ENCODE measurements at places on chromosomes 12 and 14.
A peak's percentile ranks its signal among the peaks of the same experiment; 100 is the strongest.

GRCh38 chr12:110597885-110598284 is 14.8 kb upstream of the PPTC7 start:
- DNase-seq, result no peak

- no peak for DNase-seq
Observed at GRCh38 chr14:68462683-68463082, 330.2 kb downstream of the ZFP36L1 start.

DNA sequence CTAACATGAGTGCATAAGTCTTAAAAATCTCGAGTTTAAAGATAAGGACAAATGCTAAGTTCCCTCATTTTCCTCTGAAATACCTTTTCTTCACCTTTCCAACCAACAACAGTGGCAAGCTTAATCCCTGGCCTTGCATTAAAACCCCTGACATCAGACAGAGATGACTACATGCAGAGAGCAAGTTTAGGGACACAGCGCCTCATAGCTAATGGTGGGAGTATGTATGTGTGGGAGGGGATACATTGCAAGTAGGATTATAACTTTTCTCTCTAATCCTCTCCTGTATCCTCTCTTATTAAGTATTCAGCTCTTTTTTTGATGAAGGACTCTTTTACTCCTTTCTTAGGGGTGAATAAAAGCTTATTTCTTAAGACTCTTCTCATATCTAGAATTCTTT is 547.1 kb downstream of the CCER1 start:
- DNase-seq, result no peak

DNA sequence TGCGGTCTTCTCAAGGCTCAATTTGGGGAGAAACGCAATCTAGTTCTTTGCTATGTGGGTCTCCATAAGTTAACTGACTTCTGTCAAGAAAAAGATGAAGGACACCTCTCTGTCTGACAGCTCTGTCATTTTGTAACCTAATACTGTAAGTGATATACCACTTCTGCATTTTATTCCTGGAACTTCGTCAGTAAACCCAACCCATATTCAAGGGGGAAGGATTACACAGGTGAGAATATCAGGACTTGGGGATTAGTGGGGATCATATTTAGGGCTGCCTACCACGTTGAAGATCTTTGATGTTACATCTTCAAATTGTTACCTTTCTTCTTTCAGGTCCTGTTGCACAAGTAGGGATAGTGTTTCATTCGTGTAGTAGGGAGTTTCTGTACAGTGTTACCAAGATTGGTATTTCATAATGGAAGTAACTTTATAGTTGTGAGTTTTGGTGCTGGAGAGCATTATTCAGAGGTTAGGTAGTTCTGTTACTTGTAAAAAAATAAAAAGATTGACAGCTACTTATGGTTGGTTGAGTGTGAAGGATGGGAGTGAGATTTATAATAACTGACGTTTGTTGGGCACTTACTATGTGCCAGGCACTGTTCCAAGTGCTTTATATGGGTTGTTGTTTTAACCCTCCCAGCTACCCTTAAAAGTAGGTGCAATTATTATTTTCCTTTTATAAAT is 1.6 kb downstream of the TMEM260 start:
- no peak for DNase-seq

DNA sequence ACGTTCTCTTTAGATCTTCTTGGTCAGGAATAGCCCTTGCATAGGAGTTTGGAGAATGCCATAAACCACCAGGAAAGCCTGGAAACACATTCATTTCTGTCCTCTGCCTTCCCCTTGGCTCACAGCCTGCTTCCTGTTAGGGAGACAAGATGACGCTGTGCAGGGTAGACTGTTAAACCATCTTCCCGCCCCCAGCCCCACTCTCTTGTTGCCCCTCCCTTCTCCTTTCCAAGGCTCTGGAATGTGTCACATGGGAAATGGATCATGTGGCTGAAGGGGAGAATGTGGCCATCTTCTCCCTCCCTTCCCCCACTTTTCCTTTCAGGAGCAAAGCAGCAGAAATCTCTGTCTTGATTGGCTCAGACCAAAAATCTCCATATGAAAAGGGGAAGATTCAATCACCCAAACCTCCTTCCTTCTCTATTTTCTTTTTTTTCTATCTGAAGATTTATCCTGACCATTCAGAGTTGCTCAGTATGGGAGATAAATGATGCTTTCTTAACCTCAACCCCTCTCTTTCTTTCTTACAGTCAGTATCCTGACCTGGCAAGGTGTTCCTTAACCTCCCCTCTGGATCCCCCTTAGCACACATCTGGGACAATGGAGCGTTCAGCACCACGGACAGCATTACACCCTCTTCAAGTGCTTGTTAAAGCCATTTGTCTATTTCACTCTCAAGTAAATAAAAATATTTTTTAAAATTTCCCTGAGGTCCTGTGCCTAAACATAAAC is 11.4 kb downstream of the GPR19 start:
- DNase-seq, result no peak

GRCh38 chr14:54933006-54933405 is 30.4 kb upstream of the GCH1 start:
- no peak for DNase-seq

GRCh38 chr14:55347748-55348147 is 63.9 kb downstream of the ATG14 start:
- no peak for DNase-seq

DNA sequence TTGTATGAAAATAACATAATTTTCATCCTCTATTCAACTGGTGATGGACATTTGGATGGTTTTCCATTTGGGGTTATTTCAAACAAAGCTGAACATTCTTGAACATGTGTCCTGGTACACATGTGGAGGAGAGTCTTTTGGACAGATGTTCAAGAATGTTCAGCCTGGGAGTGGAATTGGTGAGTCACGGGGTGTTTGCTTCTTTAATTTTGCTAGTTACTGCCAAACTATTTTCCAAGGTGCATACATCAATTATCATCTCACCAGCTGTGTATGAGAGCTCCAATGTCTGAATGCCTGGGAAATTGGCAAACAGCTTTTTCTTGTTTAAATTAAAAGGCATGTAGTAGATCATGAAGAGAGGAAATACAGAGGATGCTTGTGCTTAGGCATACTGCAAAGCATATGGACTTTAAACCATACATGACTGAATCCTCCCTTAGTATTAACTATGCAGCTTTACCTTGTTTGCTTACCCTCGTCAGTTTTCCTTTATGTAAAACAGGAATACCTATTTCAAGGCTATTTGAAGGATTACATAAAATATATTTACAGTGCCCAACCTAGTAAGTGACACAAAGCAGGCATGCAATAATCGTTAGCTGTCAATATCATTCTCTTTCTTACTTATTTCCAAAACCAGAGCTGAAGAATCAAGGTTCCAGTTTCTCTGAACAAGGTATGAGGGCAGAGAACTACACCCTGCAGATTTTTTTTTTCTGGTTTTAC is 152.1 kb downstream of the ITPR2 start:
- DNase-seq, result no peak

DNA sequence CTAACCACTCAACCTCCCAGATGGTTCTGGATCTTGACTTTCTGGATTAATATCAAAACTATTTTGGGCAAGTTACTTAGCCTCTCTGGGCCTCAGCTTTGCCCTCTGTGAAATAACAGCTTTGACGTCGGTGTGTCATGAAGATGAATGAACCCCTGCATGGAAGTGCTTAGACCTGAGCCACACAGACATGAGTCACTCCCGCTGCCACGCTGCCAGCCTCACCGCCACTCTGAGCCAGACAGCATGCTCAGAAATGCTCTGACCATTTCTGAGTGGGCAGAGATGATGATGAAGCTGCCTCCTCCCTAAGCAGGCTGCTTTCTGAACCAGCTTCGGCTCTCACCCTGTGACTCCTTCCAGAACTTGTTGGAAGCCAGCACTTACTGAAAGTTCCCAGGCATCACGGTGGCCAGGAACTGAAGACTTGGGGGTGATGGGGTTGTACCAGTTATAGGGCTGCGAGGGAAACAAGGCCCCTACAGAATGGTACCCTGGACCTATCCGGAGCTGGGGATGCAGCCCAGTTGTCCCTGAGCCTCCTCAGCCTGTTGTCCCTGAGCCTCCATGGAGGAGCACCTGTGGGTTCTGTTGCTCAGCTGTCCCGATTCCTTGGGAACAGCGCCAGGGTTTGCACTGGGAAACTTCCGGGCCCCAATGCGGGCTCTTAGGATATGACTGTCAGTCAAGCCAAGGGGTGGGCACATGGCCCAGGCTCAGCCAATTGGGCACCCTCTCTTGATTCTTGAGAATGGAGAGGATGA is 2.0 kb upstream of the CCDC197 start:
- no peak for DNase-seq

- DNase-seq, result peak; percentile 50
Observed at GRCh38 chr12:123912415-123913380, 59.9 kb downstream of the CCDC92 start.

DNA sequence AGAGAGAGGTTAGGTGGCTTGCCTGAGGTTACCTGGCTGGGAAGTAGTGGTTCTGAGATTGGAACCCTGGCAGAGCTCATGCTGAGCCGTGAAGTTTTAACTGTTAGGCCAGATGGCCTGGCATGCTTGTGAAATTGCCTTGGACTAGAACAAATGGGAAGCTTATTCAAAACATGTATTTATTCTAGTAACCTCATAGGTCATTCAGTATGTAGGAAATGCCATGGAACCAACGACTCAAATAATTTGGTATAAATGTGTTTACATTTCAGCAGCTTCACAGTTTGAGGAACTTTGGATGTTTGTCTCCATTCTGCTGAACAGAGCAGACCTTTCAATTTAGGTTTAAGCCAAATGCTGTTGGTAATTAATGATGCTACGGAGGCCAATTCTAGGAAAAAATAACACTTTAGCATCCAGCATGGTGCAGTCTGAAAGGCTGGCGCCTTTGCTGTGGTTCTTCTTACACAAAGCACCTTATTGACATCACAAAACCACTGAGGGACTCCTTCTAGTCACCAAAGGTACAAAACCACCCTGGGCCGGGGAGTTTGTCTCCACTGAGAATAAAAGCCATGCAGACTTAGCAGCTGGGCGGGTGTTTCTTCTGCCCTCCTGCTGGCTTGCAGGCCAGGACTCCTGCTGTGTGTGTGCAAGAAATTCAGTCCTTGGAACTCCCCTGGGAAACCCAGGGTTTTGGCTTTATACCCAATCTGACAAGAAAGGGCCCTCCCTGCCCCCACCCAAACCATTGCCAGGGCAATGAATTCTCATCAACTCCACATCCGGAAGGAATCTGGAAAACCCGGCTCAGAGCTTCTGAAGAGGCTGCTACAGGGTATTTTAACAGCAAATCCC is 64.2 kb downstream of the ELK3 start:
- no peak for DNase-seq

DNA sequence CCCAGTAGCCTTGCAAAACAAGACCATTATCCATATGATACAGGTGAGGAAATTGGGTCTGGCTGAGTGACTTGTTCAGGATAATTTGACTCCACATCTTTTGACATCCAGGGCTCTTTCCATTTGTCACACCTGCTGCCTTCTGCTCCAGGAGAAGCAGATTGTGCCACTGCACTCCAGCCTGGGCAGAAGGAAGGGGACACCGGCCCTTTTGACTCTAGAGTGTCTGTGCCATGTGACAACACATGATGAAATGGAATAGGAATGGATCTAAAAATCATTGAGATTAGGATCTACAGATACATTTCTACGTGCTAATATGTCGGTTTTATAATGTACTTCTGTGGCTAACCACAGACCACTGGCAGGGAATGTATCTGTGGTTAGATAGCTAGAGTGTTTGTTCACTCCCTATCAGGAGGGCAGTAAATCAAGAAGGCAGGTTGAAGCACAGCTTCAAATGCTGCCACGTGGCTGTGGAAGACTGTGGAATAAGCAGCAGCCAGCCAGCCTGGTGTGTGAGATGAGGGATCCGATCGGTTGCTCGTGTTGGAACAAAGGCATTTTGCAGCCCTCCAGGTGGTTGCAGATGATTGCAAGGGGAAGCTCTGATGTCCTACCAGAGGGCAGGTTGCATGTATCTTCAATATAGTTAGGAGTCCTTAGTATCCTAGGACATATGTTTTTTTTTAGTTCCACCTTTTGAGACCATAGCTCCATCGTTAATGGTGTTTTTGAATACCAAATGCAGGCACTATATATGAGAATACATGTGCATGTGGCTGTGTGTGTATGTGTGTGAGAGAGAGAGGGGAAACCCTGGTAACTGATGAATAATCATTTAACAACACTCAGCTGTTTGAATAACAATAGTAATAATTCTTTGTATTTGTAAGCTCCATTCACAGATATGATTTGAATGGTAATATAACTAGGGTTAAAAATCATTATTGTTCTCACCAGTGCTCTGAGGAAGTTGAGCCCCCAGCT is 28.6 kb downstream of the EML1 start:
- DNase-seq, result no peak

DNA sequence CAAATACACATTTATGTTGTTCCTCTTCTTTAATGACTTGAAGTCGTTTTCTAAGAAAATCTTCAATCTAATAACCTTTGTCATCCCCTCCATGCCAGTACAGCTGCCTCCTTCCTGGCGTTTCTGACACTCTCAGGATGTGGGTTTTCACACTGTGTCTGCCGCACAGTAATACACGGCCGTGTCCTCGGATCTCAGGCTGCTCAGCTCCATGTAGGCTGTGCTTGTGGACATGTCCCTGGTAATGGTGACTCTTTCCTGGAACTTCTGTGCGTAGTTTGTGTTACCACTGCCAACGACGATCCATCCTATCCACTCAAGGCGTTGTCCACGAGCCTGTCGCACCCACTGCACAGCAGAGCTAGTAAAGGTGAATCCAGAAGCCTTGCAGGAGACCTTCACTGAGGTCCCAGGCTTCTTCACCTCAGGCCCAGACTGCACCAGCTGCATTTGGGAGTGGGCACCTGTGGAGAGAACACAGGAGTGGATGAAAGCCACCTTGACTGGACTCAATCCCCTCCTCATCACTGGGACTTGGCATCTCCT is 1095.9 kb downstream of the TMEM121 start:
- no peak for DNase-seq

GRCh38 chr12:32517966-32518365 is 118.6 kb downstream of the FGD4 start:
- no peak for DNase-seq

DNA sequence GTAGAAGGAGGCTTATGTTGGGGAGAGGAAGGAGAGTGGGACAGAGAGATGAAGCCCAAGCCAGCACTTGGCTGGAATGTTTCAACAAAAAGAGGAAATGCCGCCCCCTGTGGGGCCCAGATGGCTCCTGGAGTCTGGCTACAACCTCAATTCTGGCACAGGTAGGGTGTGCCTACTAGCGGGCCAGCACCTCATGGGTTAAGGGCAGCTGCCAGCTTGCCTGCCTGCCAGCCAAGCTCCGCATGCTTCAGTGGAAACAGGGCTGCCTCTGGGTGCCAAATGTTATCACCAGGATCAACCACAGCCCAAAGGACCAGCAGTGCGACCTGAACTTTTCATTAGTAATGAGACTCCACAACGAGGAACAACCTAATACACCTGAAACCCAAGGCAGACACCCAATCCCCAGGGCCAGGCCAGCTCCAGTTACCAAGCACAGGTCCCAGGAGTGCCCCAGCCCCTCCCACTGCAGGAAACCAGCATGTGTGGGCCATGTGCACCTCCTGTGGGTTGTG is 11.3 kb downstream of the RAB15 start:
- DNase-seq, result no peak

- no peak for DNase-seq
Observed at GRCh38 chr14:89171168-89171567, 245.9 kb downstream of the FOXN3 start.

- peak; percentile 14 for DNase-seq
Observed at GRCh38 chr12:50112456-50113218, 601 bp downstream of the COX14 start.
